PC-3 (cell line): ENCODE measurements at places on chromosomes 16 and 17. TPM values are rescaled to one million over a fixed set of nuclear protein-coding genes. Genes with fewer than 3 reads are reported as not detected.

The HYDIN gene
- total RNA-seq: 0.12 and 0.69 TPM in 2 replicates

The LPO gene
- total RNA-seq: not detected in 2 replicates

The TPSG1 gene
- total RNA-seq: not detected in 2 replicates

The SPATA22 gene
- 1.8 TPM in 1 of 2 replicates, not detected in the other for total RNA-seq

The TMEM114 gene
- total RNA-seq: not detected in 2 replicates

The CCDC144A gene
- 0.15 and 0.17 TPM in 2 replicates for total RNA-seq

- no peak for DNase-seq
These were observed 143.8 kb downstream of the CLEC16A start for GRCh38 chr16:11088074-11088730.

- no peak for DNase-seq
These were observed 1.0 kb upstream of the SLC38A8 start for GRCh38 chr16:84043486-84044117.

GRCh38 chr16:8776129-8776584, 21.3 kb downstream of the TMEM186 start:
- peak; percentile 32 for DNase-seq

- peak; percentile 27 for DNase-seq
These were observed 53.2 kb downstream of the NDEL1 start for GRCh38 chr17:8488901-8489300.

- no peak for DNase-seq
These were observed 318.9 kb downstream of the SNX29 start for GRCh38 chr16:12295395-12295794.

GRCh38 chr16:87374313-87374712, 9.3 kb downstream of the FBXO31 start:
- DNase-seq: no peak

DNA sequence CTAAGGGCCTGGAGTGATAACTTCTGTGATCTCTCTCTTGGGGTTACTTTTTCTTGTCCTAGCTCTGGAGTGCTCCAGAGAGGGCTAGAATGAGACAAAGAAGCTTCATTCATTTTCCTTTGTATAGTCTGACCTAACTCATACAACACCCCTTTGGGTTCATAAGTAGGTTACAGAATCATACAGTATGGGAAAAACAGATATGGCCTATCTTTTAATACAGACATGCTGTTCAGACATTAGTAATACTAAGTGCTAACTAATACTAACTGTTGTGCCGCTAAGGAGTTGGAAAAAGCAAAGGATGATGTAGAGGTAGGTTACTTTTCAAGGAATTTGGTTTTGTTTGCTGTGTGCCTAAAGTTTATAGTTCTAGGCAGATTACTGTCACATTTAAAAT, 84.7 kb downstream of the NLK start:
- DNase-seq: no peak

DNA sequence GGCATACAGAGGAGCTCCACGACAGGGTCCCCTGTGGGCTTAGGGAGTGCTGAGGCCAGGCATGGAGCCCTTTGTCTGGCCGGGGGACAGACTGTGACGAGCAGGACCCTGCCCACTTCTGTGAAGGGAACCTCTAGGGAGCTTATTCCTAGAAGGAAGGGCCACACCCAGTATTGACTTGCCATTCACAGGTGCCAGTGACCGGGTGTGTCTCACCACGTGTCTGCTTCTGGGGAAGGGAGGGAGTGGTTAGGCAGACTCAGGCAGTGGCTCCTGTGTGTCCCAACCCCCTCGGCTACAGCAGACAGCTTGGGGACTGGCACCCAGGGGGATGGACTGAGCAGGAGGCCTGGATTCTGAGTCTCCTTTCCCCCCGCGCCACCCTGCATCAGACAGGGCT, 57.2 kb downstream of the SOCS1 start:
- DNase-seq: peak; percentile 80

GRCh38 chr17:5133311-5133710, 17.5 kb downstream of the USP6 start:
- no peak for DNase-seq

GRCh38 chr16:12646490-12647274, 157.0 kb downstream of the CPPED1 start:
- no peak for DNase-seq

DNA sequence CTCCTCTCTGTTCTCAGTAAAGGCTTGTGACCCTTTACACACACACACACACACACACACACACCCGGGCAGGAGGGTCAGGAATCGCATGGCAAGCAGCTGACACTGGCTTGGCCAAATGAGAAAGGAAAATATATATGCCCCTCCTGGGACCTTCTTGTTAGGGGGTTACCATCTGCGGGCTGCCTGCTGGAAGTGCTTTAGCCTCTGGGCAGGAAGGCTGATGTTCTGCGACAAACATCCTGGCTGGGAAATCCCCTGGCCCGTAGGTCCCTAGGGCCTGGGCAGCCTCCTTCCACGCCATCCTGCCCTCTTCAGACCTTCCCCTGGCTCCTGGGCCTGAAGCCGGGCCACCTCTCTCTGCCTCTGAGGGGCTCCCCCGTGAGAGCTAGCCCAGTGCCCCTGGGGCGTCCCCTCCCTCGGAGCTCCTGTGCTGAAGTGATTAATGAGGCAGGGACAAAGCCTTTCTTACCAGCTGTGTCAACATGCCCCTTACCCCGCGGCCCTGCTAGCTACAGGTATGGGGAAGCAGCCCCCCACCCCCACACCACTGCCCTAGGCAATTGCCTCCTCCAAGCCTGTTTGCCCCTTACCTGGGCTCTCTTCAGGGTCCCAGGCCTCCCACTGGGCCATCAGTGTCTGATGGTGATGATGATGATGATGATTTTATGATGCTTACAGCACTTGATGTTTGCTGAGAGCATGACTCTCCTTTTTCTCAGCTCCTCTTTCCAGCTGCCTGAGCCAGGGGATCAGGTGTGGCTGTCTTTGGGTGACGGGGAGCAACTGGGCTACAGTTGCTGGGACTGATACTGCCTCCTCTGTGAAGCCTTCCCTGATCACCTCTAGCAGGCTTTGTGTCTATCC, 32.8 kb upstream of the ETV4 start:
- DNase-seq: peak; percentile 69

DNA sequence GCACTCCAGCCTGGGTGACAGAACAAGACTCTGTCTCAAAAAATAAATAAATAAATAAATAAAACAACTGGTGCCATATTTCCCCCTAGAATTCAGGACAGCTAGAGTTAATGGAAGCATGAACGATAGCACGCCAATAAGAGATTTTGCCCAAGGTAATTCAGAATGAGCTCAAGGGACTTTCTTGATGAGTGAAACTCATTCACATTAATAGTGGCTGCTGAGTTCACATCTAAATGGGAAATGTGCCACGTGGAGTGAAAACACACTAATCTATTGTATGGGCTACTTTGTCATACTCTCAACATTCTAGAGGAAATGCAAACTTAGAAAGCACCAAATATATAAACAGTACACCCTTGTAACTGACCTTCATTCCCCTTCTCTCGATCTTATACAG, 47.4 kb upstream of the PSMD7 start:
- DNase-seq: no peak

DNA sequence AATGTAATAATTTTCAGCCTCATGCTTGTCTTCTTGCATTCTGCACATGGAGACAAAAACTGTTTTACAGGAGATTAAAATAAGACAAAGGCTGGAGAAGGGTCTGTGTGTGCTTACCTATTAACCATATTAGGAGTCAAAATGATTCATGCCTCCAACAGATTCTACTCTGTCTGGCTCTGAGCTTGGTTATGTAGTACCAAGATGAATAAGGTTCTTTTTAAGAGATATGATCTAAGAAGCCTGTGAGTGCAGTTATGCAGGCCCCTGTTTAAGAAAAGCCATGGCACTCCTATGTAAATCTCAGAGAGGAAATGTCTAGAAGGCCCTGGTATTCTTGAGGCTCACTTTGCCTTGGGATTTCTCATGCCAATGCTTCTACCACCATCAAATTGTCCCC, 486.6 kb upstream of the CDH11 start:
- DNase-seq: no peak

- DNase-seq: no peak
These were observed 47.1 kb upstream of the MYOCD start for GRCh38 chr17:12618557-12618956.

DNA sequence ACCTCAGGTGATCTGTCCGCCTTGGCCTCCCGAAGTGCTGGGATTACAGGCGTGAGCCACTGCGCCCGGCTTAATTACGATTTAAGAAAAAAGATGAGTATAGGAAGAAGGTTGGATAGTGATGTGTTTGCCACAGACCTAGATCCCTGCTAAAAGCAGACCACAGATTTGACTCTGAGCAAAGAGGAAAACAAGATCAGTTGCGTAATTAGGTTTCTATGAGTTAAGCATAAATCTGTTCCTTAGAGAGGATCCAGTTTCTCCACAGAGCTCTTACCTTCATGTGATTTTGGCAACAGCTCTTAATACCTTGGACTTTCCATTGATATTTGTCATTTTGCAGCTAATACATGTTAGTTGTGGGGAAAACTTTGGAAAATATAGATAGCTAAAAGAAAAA, 31.1 kb downstream of the CDH1 start:
- DNase-seq: no peak

- DNase-seq: peak; percentile 80
These were observed 48.4 kb downstream of the CLEC16A start for GRCh38 chr16:10992797-10993196.

GRCh38 chr17:17975436-17975835, 2.8 kb downstream of the DRC3 start:
- no peak for DNase-seq

DNA sequence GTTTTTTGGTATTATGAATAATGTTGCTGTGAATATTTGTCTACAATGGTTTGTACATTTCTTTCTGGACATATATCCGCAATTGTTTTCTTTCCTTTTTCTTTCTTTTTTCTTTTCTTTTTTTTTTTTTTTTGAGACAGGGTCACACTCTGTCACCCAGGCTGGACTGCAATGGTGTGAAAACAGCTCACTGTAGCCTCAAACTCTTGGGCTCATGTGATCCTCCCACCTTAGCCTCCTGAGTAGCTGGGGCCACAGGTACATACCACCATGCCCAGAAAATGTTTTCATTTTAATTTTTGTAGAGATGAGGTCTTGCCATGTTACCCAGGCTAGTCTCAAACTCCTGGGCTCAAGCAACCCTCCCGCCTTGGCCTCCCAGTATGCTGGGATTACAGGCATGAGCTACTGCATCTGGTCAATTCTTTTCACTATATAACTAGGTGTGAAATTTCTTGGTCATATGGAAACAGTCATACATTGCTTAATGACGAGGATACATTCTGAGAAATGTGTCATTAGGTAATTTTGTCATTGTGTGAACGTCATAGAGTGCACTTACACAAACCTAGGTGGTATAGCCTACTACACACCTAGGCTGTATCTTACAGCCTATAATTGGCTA, 15.2 kb downstream of the IL21R start:
- DNase-seq: no peak
